ENCODE measurements at places on chromosomes 11 and 22.
A peak's percentile ranks its signal among the peaks of the same experiment; 100 is the strongest.

- no peak for DNase-seq
Observed at GRCh38 chr11:107757661-107758060, 45.8 kb upstream of the SLN start.

GRCh38 chr11:91947215-91947820 is 277.3 kb upstream of the FAT3 start:
- no peak for DNase-seq

DNA sequence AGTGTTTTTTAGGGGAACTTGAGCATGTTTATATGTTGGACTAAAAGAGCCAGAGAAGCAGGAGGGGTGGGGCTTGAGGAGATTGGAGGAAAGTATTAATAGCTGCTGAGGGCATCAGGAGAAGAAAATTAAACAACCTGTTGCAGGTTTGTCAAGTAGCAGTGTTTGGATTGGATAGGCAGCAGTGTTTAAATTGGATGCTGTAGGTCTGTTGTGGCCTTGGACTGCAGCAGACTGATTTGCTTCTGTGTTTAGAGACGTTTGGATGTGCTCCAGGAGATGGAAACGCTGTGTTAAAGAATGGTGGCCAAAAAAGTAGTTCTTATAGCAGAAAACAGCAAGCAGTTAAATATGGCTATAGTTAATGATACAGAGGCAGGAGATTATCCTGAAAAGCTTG is 5.7 kb downstream of the EIF3L start:
- DNase-seq, result no peak

DNA sequence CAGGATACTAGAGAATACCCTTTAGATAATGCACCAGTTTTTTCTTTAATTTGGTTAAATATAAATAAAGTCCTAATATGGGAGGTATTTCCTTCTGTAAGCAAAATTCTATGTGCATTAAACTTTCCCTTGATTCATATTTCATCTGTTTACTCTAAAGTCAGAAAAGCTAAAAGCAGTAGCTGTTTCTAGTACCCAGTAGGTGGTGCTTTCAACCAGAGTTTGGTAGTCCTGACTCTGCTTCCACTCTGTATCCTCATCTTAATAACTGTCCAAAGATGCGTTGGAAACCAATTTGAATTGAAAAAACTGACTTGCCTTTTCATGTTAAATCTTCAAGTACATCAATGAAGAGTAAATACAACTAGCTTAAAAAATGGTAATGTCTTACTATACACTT is 1065.2 kb downstream of the JRKL start:
- no peak for DNase-seq

GRCh38 chr11:119468511-119468910 is 45.5 kb upstream of the THY1 start:
- no peak for DNase-seq

- DNase-seq, result no peak
Observed at GRCh38 chr11:47207459-47207858, 7.3 kb upstream of the DDB2 start.

GRCh38 chr11:14974515-14975251 is 2.5 kb upstream of the CALCA start:
- DNase-seq, result peak; percentile 74

DNA sequence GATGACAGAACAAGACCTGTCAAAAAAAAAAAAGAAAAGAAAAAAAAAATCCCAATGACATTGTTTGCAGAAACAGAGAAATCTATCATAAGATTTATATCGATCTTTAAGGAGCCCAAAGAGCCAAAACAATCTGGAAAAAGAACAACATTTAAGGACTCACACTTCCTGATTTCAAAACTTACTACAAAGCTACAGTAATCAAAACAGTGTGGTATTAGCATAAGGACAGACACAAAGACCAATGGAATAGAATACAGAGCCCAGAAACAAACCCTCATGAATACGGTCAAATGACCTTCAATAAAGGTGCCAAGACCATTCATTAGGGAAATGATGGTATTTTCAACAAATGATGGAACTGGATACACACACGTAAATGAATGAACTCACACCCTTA is 12.2 kb downstream of the ARVCF start:
- no peak for DNase-seq

DNA sequence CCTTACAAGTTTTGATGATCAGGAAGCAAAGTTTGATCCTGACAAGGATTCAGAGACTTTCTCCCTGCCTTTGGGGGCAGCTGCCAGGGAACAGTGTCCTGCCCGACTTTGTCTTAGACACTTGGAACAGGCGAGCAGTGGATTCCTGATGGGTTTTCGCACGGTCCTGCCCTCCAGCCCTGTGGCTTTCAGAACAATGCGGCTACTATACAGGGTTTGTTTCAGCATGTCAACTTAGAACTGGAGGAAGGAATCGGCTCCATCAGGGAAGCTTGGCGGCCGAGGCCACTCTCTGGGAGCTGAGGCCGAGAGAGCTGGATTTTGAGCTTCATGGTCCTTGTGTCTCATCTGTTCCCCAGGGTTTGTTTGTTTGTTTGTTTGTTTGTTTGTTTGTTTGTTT is 11.5 kb downstream of the ANO1 start:
- no peak for DNase-seq

DNA sequence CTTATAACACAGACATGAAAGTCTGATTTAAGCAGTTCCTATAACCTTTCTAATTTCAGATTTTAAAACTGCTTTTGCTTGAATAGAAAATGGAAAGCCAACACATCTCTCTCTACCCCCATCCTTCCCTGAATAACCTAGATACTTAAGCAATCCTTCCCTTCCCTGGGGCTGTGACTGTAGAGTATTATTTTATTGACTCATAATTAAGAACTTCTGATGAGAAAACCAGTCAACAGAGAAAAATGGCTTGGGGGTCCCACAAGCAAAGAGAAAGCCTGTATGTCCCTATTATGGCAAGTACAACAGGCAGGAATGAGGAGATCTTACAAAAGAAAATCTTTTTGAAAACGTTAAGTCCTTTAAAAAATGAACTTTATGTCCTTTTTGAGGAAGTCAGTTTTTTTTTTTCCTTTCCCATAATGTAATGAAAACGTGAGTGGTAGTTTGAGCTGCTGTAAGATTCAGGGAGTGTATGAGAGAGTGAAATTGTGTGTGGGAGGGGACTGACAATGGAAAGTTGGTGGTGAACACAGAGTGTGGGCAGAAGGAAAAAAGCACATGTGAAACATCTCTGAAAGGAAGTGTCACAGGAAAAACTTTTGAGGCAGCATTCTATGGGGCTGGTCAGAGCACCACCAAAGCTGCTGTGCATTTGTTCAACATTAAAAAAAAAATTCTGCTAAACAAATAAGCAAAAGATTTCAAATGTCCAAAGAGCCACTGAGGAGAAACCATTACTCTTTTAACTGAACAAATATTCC is 154.6 kb downstream of the MAML2 start:
- peak; percentile 49 for DNase-seq

- DNase-seq, result no peak
Observed at GRCh38 chr22:46099740-46100139, 50.6 kb upstream of the PPARA start.

GRCh38 chr22:48096411-48096810 is 1334.0 kb downstream of the TBC1D22A start:
- DNase-seq, result no peak

DNA sequence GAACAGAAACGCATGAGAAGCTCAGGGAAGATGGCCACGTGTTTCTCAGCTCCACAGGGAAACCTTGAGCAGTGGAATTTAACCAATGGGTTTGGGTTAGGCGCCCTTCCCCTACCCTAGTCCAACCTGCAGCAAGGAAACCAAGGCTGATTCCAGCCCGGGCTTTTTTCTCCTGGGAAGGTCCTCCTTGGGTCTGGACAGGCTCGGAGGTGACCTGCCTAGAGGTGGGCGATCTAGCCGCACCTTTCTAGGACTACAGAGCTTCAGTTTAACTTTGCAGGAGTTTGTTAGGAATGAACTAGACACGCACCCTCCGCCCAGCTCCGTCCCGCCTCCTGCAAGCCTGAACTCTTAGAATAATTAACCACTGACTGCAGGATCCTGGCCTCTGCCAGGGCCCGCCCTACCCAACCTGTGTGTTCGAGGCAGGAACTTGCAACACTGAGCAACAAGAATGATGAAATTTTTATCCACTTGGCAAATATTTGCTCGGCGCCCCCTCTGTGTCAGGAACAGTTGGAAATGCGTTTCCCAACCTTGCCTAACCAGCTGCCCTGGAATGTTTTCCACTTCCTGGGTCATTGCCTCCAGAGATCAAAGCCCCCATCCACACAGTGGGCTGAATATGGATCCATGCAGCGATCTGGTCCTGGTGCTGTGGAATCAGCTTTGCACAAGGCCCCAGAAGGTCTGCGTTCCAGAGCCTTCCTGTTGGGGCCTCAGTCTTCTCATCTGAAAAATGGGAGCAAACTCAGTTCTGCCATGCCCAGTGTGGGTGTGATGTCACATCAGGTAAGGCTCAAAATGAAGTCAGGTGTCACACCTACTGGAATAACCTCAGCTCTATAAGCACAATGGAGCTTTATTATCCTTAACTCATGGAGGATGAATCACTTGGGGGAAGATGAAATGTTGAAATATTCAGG is 13.3 kb downstream of the MPST start:
- DNase-seq, result no peak

- DNase-seq, result no peak
Observed at GRCh38 chr22:31870890-31871289, 73.4 kb upstream of the YWHAH start.

DNA sequence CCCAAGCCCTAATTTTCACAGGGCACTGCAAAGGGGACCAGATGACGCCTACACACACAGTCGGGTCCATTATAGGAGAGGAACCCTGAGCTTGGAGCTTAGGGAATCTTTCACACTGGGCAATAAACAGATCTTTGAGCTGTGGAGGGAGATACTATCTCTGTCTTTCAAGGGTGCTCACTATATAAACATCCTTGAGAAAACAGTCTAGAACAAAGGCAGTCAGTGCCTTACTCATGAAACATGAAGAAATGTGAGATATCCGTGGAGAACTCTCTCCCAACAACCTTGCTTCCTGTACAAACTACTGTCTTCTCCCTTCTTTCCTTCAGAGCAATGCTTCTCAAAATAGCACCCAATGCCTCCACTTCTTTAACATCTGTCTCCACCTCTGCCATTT is 109.0 kb upstream of the APOA1 start:
- DNase-seq, result no peak

GRCh38 chr11:88522624-88523385 is 185.3 kb upstream of the CTSC start:
- DNase-seq, result no peak

DNA sequence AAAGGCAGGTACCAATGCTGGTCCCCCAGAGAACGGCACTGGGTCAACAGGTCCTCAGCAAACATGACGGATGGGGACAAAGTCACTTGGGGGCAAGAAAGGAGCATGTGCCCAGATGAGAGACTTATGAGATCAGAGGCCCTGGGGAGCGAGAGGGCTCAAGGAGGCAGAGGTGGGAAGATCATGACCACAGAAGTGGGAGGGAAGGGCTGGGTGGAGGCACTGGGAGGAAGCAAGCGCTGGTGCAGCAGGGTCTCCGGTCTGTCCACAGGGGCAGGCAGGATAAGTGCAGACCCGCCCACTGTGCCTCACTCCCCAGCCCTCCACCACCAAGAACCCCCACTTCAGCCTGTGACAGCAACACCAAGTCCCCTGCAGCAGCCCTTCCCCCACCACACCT is 10.9 kb downstream of the ELFN2 start:
- no peak for DNase-seq

DNA sequence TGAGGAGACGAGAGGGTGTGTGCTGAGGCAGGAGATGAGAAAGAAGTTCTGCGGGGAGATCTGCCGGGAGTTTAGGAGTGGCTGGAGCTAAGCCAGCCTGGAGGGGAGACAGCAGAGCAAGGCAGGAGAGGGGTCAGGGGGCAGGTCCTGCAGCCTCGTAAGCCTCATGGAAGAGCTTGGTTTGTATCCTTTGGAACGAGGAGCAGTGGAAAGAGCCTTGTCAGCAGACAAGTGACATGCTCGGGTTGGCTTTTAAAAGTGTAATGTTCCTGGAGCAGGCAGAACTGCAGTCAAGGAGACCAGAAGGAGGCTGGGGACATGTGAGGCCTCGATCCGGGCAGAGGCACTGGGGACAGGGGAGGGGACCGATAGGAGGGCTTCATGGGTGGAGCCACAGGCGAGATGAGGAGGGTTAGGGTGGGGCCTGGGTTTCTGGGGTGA is 21.4 kb upstream of the TUB start:
- no peak for DNase-seq

- no peak for DNase-seq
Observed at GRCh38 chr11:132077416-132077815, 707.0 kb downstream of the NTM start.

DNA sequence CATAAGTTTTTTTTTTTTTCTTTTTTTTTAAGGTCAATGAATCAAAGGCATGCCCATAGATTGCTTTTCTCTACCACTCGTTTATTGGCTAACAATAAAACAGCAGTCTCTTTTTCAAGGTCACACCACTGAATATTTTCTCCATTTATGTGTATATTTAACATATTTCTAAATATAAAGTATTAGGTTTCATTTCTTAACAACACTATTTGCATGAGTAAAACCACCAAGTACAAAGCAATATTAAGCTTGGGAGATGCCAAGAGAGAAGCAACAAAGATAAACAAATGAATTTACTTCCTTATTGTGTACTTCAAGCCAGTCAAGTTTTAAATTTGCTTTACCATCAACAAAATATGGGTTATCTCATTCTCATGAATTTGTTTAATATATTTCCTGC is 708.9 kb upstream of the CCDC179 start:
- no peak for DNase-seq

- DNase-seq, result no peak
Observed at GRCh38 chr22:37435970-37436603, 8.8 kb upstream of the ELFN2 start.

GRCh38 chr11:62139526-62140303 is 15.9 kb downstream of the INCENP start:
- DNase-seq, result no peak

DNA sequence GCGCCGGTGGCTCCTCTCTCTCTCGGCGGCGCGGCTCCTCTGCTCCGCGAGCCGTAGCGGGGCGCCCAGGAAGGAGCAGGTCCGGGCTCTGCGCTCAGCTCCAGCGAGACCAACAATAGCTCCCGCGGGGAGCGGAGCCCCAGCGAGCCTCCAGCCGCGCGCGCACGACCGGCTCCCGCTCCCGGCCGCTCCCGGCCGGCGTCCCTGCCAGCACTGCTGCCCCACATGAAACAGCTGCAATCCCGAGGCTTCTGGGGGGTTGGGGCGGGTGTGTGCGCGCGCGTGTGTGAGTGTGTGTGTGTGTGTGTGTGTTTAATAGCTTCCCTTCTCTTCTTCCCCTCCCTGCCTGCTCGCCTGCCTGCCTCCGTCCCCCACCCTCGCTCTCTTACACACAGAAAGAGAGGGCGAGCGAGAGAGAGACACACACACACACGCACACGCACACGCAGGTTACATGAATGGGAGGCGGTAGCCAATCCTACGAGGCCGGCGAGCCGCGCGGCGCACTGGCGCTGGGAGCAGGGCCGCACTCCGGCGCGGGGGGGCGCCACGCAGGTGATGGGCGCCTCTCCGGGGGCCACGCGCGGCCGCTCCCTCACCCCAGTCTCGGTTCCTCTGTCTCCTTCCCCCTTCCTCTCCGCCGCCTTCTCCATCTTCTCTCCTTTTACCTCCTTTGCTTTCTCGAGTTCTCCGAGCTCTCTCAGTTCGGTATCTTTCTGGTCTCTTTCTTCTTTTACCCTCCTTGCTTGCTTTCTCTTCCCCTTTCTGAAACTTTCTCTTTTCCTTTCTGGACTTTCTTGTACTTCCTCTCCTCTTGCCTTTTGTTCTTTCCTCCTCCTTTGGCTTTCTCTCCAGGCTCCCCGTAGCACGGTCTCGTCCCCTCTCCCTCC is at the start of gene TENM4:
Gene TENM4, minus strand, starts transcription at position 460 of the 890 bp plus-strand sequence. CDS start 371,086 bp downstream, outside the sequence.
- peak; percentile 14 for DNase-seq

GRCh38 chr22:49992921-49993648 is 19.5 kb downstream of the IL17REL start:
- peak; percentile 80 for DNase-seq

- peak; percentile 18 for DNase-seq
Observed at GRCh38 chr11:1293619-1294015, 15.8 kb downstream of the TOLLIP start.

- DNase-seq, result no peak
Observed at GRCh38 chr11:123507043-123507442, 77.0 kb downstream of the GRAMD1B start.

Measured in stimulated activated CD4-positive, alpha-beta T cell treated with anti-CD3 and anti-CD28 coated beads, Interleukin-2, amount 100 ng/mL, for 24 hours (primary cell).